ENCODE measurements at places on chromosomes 4 and X.

- H3K4me3 ChIP-seq = no peak overlapping the region
- no peaks in the 10 kb centered on the region for H3K27me3 ChIP-seq
- H3K4me1 ChIP-seq = no peaks in the 10 kb centered on the region
- DNase-seq = no peak
- H3K36me3 ChIP-seq = no peaks in the 10 kb centered on the region
Measured at GRCh38 chrX:77755561-77755960, 30.5 kb downstream of the ATRX start.

DNA sequence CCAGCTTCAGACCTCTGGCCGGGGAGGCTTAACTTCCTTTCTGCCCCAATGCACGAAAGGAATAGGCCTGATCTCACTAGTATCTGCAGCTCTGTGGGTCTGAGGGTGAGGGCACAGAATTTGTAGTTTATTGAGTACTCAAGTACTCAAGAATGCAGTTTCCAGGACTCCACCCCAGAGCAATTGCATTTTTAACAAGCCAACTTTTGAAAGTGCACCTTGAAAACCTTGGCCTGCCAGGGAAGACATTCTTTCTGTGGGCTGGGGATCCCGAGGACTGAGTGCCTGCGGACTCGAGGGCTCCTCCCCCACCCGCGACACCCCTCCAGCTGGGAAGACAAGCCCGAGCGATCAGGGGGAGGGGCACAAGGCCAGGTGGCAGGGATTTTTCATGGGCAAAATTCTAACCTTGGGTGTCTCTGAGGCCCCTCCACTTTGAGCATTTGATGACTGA lies 22.4 kb downstream of the RS1 start:
- no peak overlapping the region for H3K4me3 ChIP-seq
- DNase-seq = no peak
- H3K27ac ChIP-seq = no peak overlapping the region
- H3K4me1 ChIP-seq = no peaks in the 10 kb centered on the region
- no peaks in the 10 kb centered on the region for H3K27me3 ChIP-seq

GRCh38 chr4:90318193-90318592 lies 191.0 kb downstream of the CCSER1 start:
- H3K4me3 ChIP-seq = peak overlapping the region; percentile 26
- DNase-seq = peak; percentile 85

DNA sequence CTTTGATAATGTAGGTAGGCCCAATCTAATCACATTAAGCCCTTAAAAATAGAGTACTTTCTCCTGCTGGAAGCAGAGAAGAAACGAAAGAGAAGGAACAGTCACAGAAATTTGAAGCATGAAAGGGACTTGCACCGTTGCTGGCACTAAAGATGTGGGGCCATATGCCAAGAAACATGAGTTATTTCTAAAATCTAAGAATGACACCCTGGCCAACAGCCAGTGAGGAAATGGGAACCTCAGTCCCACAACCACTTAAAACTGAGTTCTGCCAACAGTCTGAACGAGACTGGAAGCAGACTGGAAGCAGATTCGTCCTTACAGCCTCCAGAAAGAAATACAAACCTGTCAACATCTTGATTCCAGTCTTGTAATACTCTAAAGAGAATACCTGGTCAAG lies 70.1 kb downstream of the CENPC start:
- H3K4me1 ChIP-seq = no peaks in the 10 kb centered on the region
- no peak overlapping the region for H3K27ac ChIP-seq
- no peak for DNase-seq
- H3K4me3 ChIP-seq = no peak overlapping the region
- peaks cover 5% of the 10 kb centered on the region for H3K36me3 ChIP-seq

GRCh38 chr4:26060286-26060685 lies 146.3 kb downstream of the SMIM20 start:
- no peak overlapping the region for H3K27ac ChIP-seq
- H3K36me3 ChIP-seq = no peaks in the 10 kb centered on the region
- H3K27me3 ChIP-seq = no peaks in the 10 kb centered on the region

- DNase-seq = no peak
- peaks cover 10% of the 10 kb centered on the region for H3K36me3 ChIP-seq
- no peak overlapping the region for H3K4me3 ChIP-seq
- no peaks in the 10 kb centered on the region for H3K4me1 ChIP-seq
- H3K27me3 ChIP-seq = no peaks in the 10 kb centered on the region
Measured at GRCh38 chr4:39326468-39326977, 39.6 kb downstream of the RFC1 start.

- H3K27me3 ChIP-seq = no peaks in the 10 kb centered on the region
- peak; percentile 91 for DNase-seq
- H3K36me3 ChIP-seq = no peaks in the 10 kb centered on the region
- H3K4me3 ChIP-seq = no peak overlapping the region
- H3K27ac ChIP-seq = peak overlapping the region; percentile 78
- peaks cover 46% of the 10 kb centered on the region for H3K4me1 ChIP-seq
Measured at GRCh38 chr4:153486281-153487151, 20.4 kb downstream of the TMEM131L start.

DNA sequence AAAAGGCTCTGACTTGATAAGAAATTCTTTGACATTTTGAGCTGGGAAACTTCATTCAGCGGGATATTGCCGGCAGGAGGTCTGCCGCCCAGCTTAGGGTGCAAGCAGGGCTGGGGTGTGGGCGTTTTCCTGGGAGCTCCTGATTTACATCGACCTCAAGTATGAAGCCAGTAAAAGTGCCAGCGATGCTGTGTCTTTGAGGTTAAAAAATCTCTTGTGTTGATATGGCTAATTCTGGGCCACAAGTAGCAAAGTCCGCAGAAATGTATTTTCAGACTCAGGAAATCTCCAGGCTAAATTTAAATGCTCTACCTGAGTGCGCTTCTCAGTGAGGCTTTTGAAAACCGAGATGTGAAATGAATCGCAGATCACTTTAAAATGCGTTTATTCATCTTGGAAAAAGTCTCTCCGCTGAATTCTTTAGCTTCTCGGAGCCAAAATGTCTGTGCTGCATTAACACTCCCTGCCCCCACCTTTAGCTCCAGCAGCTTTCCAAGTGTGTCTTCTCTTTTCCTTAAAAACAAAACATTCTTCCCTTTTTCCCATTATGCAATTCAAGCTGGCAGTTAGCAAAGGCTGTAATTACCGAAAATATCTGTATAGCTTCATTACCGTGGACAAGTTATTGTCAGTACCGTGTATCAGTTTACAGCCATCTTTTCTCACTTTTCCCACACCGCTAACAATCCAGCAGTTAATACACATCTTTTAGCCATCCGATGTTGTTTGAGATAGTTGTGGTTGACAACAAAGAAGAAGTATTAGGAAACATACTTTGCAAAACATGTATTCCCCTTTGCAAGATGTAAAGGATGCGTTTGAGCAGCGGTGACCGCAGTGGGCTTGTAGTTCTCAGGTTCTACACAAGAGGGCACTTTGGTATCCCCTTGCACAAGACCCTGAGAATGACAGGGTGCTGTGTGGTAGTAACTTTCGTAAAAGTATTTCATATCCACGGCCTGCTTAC lies 136.0 kb upstream of the STX18 start:
- peaks cover 17% of the 10 kb centered on the region for H3K27me3 ChIP-seq
- H3K4me3 ChIP-seq = no peak overlapping the region
- no peaks in the 10 kb centered on the region for H3K36me3 ChIP-seq
- peak; percentile 29 for DNase-seq
- H3K4me1 ChIP-seq = peaks cover 6% of the 10 kb centered on the region

GRCh38 chrX:8743126-8743732 lies 11.3 kb upstream of the ANOS1 start:
- H3K4me3 ChIP-seq = no peak overlapping the region
- H3K4me1 ChIP-seq = no peaks in the 10 kb centered on the region
- no peak overlapping the region for H3K27ac ChIP-seq
- DNase-seq = no peak
- H3K36me3 ChIP-seq = no peaks in the 10 kb centered on the region
- no peaks in the 10 kb centered on the region for H3K27me3 ChIP-seq

DNA sequence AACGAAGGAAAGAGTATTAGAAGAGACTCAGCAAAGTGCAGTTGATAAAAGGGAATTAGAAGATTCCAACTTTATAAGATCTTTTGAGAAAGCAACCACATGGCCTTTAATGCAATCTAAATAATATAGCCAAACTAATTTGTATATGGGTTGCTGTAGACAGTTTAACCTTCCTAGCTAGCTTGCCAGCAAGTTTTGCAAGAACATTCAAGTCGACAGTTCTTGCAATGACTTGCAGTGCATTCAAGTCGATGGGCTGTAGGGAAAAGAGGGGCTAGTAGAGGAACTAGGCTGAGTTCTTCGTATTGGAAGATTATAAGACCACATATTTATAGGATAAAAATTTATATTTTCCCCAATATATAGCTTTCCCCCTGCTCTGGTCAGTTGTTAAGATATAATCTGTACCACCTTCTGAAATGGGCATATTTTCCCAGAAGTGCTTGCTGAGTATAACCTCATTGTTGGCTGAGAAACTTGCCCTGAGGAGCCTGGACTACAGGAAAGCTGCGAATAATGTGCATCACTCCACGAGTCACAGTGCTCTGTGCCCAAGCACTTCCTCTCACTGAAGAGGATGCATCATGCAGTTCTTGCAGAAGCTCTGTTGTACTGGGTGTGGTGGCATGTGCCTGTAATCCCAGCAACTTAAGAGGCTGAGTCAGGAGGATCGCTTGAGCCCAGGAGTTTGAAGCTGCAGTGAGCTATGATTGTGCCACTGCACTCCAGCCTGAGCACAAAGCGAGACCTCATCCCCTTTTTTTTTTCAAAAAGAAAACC lies 56.7 kb downstream of the DOCK11 start:
- no peaks in the 10 kb centered on the region for H3K4me1 ChIP-seq
- H3K27ac ChIP-seq = no peak overlapping the region
- no peaks in the 10 kb centered on the region for H3K36me3 ChIP-seq
- H3K4me3 ChIP-seq = no peak overlapping the region
- no peaks in the 10 kb centered on the region for H3K27me3 ChIP-seq
- DNase-seq = peak; percentile 76

DNA sequence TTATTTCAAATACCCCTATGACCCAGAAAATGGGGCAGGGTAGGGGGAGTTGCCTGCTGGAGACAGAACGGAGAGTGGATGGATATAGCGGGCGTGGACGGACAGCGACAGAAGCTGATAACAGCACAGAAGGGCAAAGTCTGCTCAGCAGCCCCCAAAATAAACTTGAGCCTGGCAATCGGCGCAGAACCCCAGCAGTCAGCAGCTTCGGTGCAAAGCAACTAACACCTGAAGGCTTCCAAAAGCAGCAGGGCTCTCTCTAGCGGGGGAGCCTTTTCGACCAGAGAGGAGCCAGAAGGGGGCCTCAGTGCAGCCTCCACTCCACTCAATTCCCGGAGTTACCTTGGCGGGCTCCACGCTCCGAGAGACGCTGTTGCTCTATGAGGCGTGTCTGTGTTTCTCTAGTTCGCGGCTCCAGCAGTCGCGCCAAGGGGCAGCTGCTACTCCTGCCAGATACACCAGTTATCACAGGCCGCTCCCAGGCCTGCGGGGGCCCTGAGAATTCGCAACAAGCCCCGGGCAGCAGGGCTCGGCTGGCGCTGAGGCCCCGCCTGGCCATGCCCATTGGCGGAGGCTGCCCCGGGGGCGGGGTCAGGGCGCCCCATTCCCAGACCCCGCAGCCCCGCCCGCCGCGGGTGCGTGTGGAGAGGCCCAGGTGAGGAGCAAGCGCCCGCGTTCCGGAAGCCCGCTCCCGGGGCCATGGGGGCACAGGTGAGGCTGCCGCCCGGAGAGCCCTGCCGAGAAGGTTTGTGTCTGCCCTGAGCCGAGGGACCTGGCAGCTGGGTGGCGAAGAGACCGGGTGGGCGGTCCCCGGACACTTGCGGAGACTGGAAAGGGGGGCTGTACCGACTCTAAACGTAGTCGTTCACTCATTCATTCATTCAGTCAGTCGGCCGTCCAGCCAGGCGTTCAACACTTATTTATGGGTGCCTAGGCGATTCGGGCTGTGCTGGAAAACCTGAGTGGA lies at the start of the genes CNGA1 and NIPAL1:
TSS of gene CNGA1 (minus strand) at position 541 of the 967 bp plus-strand sequence. CDS start 63,992 bp downstream, outside the sequence.
TSS of gene NIPAL1 (plus strand) at position 632 of the 967 bp plus-strand sequence. CDS start at position 700, 68 bp downstream.
- H3K27me3 ChIP-seq = no peaks in the 10 kb centered on the region
- peak within 1 kb of the TSS; percentile 84 for H3K27ac ChIP-seq
- H3K4me1 ChIP-seq = peaks cover 9% of the 10 kb centered on the region
- DNase-seq = peak; percentile 54

- peak overlapping the region; percentile 16 for H3K27ac ChIP-seq
- H3K4me3 ChIP-seq = no peak overlapping the region
- peaks cover 4% of the 10 kb centered on the region for H3K4me1 ChIP-seq
- H3K36me3 ChIP-seq = no peaks in the 10 kb centered on the region
- DNase-seq = peak; percentile 35
Measured at GRCh38 chr4:15414551-15415091, 13.2 kb upstream of the C1QTNF7 start.

Measured in astrocyte (in vitro differentiated cells and primary cell).